ENCODE measurements at places on chromosomes 11 and 22.

GRCh38 chr11:111954154-111954553 is 17.0 kb downstream of the DIXDC1 start:
- DNase-seq = no peak

DNA sequence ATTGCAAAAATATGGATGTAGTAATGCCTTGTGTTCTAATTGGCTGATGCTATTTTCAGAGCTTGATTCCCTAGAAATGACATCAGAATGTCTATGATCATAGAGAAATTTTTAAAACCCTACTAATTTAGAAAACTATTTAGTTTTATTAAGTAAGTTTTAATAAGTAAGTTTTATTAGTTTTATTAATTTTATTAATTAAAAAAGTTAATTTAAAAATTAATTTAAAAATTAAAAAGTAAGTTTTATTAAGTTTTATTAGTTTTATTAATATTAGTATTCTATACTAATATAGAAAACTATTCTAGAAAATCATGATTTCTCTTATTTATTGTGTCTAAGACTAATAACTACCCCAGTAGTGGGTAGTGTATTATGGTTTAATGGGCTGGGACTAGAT is 8.2 kb downstream of the HORMAD2 start:
- no peak for DNase-seq

DNA sequence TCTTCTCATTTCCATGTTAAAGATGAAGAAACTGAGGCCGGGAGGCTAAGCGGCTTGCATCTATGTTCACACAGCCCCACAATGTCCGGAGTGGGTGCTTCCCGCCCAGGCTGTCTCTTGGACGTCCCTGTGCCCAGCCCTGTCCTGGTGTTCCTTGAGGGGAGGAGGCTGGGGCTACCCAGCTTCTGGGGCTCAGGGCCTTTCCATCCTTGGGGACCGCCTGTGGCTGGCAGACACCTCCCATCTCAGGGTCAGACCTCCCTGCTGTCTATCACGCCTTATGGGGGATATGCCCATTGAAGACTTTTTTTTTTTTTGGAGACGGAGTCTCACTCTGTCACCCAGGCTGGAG is 95.5 kb downstream of the WNT7B start:
- no peak for DNase-seq

DNA sequence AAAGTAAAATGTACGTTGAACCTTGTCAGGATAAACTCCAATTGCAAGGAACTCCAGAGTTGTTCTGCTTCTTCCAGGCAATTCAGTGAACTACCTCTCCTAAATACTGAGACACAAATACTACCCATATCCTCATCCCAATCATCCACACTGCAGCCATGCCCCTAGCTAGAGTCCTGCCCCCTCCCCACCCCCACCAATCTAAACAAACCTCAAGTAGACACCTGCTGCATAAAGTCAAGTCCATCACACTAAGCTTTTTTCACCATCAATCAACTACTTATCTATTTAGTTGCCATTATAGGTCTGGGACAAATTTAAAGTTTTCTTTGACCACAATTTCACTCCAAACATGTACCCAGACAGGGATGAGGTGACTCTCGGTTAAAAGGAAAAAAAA is 93.2 kb upstream of the APOA1 start:
- DNase-seq = no peak

DNA sequence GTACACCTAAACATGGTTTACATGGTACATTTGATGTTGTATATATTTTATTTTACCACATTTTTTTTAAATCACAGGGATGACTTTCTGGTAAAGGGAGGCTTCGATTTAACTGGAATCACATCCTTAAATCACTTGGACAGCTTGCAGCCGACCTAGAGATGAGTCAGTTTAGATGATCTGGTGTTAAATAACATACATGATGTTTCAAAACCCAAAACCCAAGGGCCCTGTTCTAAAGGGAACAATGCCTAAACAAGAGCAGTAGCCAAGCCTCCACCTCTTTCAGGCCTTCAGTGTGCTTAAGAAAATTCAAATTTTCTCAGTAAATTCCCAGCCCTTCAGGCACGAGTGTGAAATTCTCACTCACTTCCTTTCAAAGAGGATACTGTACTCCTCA is 108.8 kb downstream of the WT1 start:
- no peak for DNase-seq

- DNase-seq = peak; percentile 59
These were observed 1.2 kb downstream of the DDX17 start for GRCh38 chr22:38504731-38505540.

GRCh38 chr11:26992031-26992541 is 1.8 kb upstream of the FIBIN start:
- no peak for DNase-seq

- no peak for DNase-seq
These were observed 10.3 kb upstream of the RNF141 start for GRCh38 chr11:10551290-10551592.

GRCh38 chr11:70397336-70397982 is 870 bp upstream of the CTTN start:
- DNase-seq = no peak

DNA sequence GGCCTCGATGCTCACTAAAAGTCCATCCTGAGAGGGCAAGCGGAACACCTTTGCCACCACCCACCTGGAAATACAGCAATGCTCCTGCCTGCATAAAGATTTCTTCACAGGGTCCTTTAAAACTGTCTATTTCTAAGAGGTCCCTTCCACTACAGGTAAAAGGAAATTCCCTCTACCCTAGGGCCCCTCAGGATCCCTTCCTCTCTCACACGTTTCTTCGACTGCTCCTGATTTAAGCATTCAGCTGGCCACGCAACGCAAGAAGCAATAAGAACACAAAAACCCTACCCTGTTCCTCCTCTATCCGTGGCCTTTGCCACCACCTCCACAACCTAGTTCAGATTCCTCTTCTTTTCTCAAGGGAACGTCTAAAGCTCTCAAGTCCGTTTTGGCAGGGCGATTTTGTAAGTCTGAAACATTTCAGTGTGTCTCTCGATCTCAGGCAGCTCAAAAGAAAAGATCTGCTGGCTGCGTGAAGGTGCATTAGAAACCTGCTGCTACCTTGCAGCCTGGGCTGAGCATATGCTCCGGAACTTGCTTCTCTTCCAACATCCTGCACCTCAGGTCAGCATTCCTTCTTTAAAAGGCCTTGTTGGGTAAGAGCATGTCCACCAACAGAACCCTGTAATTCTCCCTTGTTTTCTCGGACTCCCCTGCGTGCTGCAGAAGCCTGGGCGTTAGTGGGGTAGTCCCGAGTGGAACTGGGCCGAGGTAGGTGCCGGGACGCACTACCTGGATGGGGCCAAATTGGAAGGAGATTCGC is 1.6 kb downstream of the LGR4 start:
- no peak for DNase-seq

DNA sequence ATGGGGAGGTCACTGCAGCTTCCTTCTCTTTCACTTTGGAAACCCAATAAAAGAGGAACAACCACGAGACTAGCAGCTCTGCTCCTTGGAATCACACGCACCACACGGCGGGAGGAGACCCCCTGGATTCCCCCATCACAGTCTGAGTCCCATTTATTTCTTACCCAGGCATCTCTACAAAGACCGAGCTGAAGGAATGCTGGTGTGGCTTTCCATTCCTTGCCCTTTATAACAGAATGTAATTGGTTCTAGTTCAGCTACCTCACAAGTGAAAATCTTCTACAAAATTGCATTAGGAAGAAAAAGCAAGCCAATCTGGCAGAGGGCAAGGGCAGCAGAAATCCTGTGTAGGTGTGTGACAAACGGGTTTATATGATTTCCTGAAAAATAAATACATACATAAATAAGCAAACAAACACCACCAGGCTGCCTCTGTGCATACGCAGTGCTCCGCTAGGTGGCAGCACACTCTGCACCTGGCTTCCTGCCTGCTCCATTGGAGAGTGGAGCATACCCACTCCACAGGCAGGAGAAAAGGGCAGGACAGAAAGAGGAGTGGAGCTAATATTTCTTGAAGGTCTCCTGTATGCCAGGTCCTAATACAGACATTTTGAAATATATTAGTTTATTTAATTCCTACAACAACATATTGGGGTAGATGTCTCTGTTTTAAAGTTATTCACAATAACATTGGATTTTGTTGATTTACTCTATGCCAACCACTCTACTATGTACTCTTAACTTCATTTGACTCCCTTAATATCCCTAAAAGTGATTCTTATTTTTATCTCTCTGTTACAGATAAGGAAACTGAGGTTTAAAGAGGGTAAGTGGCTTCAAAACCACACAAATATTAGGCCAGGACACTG is 673.1 kb downstream of the KCNA4 start:
- peak; percentile 13 for DNase-seq

DNA sequence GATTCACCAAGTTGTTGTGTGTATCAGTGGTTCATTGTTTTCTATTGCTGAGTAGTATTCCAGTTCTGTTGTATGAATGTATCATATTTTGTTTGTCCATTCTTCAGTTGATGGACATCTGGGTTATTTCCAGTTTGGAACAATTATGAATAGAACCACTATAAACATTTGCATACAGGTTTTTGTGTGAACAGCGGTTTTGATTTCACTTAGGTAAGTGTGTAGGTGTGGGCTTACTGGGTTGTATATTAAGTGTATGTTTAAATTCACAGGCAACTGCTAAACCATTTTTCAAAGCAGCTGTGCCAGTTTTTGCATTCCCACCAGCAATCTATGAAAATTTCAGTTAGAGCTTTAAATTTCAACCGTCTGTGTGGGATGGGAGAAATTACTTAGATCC is 217.8 kb downstream of the NELL1 start:
- no peak for DNase-seq

DNA sequence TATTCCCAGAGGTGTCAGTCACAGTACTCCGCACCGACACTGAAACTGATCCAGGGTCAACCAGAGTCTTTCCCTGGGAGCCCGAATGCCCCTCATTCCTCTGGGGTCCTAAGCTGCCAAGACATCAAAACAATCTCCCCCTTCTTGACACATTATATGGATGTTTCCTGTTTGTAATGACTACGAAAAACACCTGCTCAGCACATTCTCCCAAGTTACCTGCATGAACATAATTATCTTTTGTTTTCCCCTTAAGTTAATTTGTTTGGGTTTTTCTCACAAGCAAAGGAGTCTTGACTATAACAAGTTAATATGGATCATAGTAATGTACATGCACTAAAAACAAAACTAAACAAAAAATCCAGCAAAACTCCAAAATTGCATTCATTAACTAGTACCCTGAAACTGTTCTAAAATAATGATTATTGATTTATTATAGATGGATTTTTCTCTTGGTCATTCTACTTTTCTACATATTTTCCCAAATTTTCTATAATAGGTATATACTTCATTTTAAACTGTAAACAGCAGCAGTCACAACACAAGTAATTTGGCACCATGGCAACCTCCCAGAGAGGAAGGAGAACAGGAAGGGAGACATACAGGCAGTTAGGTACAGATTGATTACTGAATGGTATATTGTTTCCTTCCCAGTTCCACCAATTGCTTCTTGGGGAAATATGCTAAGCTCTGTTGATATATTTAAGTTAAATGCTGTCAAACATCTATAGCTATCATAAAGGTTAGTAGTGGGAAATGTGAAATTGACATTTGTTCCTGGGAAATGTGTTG is 631.5 kb downstream of the METTL15 start:
- DNase-seq = no peak

- DNase-seq = no peak
These were observed 348.0 kb downstream of the TENM4 start for GRCh38 chr11:79092791-79093353.

DNA sequence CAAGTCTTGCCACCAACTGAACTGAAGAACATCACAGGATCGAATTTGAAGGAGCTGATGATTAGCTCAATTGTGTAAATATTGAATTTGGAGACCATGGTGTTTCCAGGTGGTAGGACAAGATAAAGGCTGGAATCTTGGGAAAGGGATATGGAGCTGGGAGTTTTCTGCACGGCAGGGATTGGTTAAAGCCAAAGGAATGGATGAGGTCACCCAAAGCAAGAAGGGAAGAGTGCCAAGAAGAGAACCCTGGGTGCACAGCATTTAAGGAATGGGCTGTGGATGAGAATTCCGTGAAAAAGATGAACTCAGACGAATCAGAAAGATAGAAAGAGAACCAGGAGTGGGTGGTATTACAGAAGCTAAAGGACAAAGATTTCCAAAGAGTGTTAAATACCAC is 29.4 kb upstream of the RRAS2 start:
- DNase-seq = no peak

DNA sequence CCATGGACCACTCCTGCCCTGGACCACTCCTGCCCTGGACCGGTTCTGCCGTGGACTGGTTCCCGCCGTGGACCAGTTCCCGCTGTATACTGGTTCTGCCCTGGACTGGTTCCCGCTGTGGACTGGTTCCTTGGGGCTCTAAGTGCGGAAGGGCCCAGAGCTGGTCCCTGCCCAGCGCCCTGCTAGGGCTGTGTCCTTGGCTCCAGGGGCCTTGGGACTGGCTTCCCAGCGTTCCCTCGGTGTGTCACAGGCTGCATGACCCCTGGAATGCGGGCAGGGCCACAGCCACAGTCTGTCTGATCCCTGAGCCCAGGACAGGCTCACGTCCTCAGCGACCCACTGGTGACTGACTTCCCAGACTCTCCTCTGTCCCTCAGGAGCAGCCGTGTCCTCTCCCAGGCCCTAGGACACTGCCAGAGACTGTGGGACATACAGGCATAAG is 412.2 kb downstream of the TBC1D22A start:
- DNase-seq = no peak

DNA sequence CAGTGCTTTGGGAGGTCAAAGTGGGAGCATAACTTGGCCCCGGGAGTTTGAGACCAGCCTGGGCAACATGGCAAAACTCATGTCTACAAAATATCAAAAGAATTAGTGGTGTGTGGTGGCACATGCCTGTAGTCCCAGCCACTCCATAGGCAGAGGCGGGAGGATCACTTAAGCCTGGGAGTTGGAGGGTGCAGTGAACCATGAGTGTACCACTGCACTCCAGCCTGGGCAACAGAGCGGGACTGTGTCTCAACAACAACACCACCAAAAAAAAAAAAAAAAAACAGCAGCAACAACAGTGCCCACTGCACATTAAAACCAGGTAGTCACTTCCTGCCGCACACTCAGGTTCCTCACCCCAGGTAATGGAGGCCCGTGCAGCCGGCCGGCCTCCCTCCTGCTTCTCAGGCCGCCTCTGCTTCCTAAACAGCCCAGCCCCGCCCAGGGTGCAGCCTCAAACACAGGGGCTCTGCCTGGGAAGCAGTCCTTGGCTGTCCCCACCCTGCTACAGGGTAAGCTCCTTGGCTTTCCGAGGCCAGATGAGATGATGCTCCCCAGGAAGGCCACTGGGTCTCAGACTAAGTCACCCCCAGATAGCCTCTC is 318.3 kb downstream of the SHANK2 start:
- no peak for DNase-seq

GRCh38 chr11:36148701-36149100 is 140.5 kb downstream of the COMMD9 start:
- no peak for DNase-seq

- DNase-seq = no peak
These were observed 766 bp upstream of the ZNHIT2 start for GRCh38 chr11:65118097-65118837.

GRCh38 chr22:46061501-46062231 is 84.7 kb upstream of the WNT7B start:
- DNase-seq = no peak

DNA sequence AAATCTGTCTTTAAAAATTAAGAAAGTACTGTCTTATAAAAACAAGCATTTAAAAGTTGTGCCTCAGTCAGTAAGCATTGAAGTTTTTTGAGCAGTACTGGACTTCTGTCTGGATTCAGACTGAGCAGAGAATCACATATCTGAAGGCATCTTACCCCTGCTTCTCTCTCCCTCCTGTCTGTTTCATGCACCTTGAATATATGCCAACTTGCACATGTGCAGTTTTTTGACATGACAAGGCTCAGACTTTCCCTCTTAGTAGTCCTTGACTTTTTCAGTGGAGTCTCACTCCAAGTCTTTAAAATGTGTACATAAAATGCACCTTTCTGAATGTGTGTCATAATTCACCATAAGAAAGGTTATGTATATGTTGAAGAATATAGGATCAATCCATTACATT is 19.8 kb downstream of the SPECC1L start:
- no peak for DNase-seq

Measured in stimulated activated naive CD8-positive, alpha-beta T cell treated with anti-CD3 and anti-CD28 coated beads, Interleukin-15, amount 100 ng/mL, for 72 hours (primary cell).